ENCODE measurements at places on chromosomes 13 and 19. TPM values are rescaled to one million over a fixed set of nuclear protein-coding genes. Genes with fewer than 3 reads are reported as not detected.
A peak's percentile ranks its signal among the peaks of the same experiment; 100 is the strongest.

The SEMA6B gene
- 1.2 TPM for total RNA-seq

The ZC3H4 gene
- total RNA-seq = 36.2 TPM

The PDE4C gene
- not detected for total RNA-seq

The C1QTNF9 gene
- not detected for total RNA-seq

The LILRA5 gene
- 0.45 TPM for total RNA-seq

The NLRP9 gene
- not detected for total RNA-seq

The WDR87 gene
- total RNA-seq = under 0.01 TPM

The ZNF471 gene
- total RNA-seq = 10.8 TPM

The MYH14 gene
- total RNA-seq = 361 TPM

The CRLF1 gene
- 140 TPM for total RNA-seq

The CEACAM16 gene
- total RNA-seq = not detected

The ZNF441 gene
- 17.8 TPM for total RNA-seq

- no peaks in the 10 kb centered on the region for H3K4me1 ChIP-seq
- H3K36me3 ChIP-seq = no peaks in the 10 kb centered on the region
- no peaks in the 10 kb centered on the region for H3K27me3 ChIP-seq
- no peak for DNase-seq
- no peak overlapping the region for H3K4me3 ChIP-seq
Measured at GRCh38 chr13:38141792-38142191, 207.9 kb upstream of the UFM1 start.

- H3K27ac ChIP-seq = no peak overlapping the region
- no peaks in the 10 kb centered on the region for H3K27me3 ChIP-seq
- no peak overlapping the region for H3K4me3 ChIP-seq
- H3K4me1 ChIP-seq = no peaks in the 10 kb centered on the region
Measured at GRCh38 chr13:99178636-99179035, 22.0 kb upstream of the UBAC2 start.

DNA sequence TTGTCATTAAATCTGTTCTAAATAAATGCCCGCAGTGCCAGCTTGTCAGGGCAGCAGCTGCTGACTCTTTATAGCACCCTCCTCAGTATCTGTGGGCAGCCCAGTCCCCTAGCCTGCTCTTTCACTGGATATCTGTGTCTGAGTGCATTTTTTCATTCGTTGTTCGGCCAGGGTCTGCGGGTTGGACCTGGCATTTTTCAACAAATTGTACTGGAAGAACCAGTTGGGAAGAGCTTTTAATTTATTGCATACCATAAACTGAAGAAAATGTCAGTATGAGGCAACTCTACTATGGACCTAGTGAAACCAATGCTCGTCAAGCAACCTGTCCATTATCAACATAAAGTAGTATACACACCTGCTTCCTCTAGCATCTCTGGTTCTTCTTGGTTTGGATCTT, 8.6 kb downstream of the NLRP13 start:
- no peaks in the 10 kb centered on the region for H3K36me3 ChIP-seq
- no peak for DNase-seq
- H3K4me3 ChIP-seq = no peak overlapping the region
- H3K4me1 ChIP-seq = no peaks in the 10 kb centered on the region

DNA sequence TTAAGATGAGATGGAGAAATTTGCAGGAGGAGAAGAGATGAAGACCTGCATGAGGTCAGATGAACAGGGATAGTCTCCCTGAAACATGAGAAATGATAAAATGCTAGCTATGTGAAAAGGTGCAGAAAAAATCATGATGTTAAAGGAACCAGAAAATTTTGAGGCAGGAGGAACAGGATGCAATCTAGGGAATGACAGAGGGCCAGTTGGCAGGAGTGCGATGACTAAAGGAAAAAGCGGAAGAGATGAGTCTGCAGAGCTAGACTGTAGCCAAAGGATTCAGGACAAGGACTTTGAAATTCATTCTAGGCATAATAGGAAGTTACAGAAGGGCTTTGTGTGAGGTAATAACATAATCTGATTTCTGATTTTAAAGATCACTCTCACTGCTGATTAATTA, 77.9 kb downstream of the TRPC4 start:
- no peak overlapping the region for H3K4me3 ChIP-seq
- no peaks in the 10 kb centered on the region for H3K27me3 ChIP-seq
- no peaks in the 10 kb centered on the region for H3K4me1 ChIP-seq
- no peaks in the 10 kb centered on the region for H3K36me3 ChIP-seq
- no peak overlapping the region for H3K27ac ChIP-seq
- no peak for DNase-seq

- peaks cover 7% of the 10 kb centered on the region for H3K4me1 ChIP-seq
- no peaks in the 10 kb centered on the region for H3K36me3 ChIP-seq
- no peak overlapping the region for H3K4me3 ChIP-seq
- no peak overlapping the region for H3K27ac ChIP-seq
- no peaks in the 10 kb centered on the region for H3K27me3 ChIP-seq
- no peak for DNase-seq
Measured at GRCh38 chr19:49635530-49636232, 4.3 kb downstream of the RRAS start.

DNA sequence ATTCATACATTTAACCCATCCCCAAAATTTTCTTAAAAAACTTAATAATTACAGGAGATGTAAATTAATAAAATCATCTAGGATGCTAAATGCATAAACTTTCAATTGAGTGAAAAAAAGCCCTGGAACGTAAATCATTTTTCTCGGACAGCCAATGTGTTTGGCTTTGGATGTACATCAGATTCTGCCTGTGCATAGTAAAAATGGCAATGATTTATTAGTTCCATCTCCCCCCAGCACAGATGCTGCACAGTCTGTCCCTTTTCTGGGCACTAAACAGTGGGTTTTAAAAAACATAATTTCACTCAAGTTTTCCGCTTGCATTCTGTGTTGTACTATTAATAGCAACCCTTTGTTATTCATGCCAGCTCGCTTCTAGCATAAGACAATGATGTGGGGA, 147.7 kb downstream of the TM9SF2 start:
- no peaks in the 10 kb centered on the region for H3K4me1 ChIP-seq
- no peaks in the 10 kb centered on the region for H3K27me3 ChIP-seq
- DNase-seq = no peak
- H3K27ac ChIP-seq = no peak overlapping the region

GRCh38 chr19:2922987-2923386, 21.8 kb downstream of the ZNF77 start:
- no peak overlapping the region for H3K27ac ChIP-seq
- H3K4me3 ChIP-seq = no peak overlapping the region
- peaks cover 2% of the 10 kb centered on the region for H3K36me3 ChIP-seq
- peaks cover 13% of the 10 kb centered on the region for H3K4me1 ChIP-seq
- H3K27me3 ChIP-seq = no peaks in the 10 kb centered on the region
- peak; percentile 25 for DNase-seq

- H3K27me3 ChIP-seq = no peaks in the 10 kb centered on the region
- DNase-seq = no peak
- H3K4me1 ChIP-seq = no peaks in the 10 kb centered on the region
- H3K36me3 ChIP-seq = no peaks in the 10 kb centered on the region
- H3K27ac ChIP-seq = no peak overlapping the region
- no peak overlapping the region for H3K4me3 ChIP-seq
Measured at GRCh38 chr13:68323124-68323523, 1093.0 kb upstream of the PCDH9 start.

DNA sequence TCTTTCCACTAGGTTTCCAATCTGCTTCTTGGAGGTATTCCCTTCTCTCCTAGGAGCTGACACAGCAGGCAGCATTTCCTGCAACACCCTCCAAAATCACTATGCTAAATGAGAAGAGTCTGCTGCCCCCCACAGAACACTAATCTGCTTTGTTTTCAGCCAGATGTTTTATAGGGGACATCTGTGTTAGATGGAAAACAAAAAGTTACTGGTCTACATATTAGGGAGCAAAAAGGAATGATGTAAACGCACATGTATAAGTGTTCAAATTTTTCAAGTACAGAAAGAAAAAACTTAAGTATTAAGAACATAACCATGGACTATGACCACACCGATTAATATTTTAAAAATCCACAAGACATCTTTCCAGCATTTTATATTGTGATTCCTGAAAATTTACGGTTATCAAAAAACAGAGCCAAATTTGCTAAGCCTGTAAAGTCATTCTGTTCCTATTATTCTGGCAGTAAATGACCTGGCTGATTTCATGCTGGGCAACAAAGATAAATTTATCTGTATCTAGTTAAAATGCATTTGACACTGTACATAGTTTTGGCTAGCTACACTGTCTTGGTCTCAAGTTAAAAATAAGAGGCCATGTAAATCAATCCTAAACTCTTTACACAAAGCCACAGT, 63.3 kb downstream of the DCLK1 start:
- no peaks in the 10 kb centered on the region for H3K36me3 ChIP-seq
- DNase-seq = no peak
- H3K27ac ChIP-seq = no peak overlapping the region
- H3K27me3 ChIP-seq = no peaks in the 10 kb centered on the region

DNA sequence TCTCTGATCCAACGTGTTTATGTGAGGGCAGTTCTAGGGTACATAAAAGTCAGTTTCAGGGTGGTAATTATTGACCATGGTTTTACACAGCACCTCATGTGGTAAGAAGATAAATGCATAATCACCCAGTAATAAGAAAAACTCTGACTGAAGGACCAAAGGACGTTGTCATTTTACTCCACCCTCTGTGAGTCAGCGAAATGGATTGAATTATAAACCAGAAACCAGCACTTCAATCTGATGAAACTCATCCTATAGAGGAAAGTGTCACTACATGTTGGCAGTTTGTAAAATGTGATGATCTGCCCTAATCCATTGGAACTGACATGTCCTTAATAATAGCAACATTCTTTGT, 406.8 kb downstream of the KLF5 start:
- no peak overlapping the region for H3K27ac ChIP-seq
- H3K4me1 ChIP-seq = no peaks in the 10 kb centered on the region
- H3K36me3 ChIP-seq = no peaks in the 10 kb centered on the region

DNA sequence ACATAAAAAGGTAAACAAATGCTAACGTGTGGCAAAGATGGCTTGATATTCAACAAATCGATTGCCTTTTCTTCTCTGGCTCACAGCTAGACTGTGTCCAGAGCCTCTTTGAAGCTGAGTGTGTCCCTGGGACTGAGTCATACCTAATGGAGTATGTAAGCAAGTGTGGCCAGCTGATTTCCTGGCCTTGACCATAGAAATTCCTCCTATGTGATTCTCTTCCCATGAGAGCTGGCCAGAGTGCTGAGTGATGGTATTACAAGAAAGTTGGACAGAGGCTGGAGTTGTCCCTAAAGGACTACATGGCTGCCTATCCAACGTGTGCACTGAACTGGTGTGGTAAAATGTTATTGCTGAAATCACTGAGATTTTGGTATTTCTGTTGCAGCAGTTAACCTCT, 320.1 kb upstream of the SLC10A2 start:
- H3K4me3 ChIP-seq = no peak overlapping the region
- no peaks in the 10 kb centered on the region for H3K27me3 ChIP-seq
- DNase-seq = no peak
- H3K27ac ChIP-seq = no peak overlapping the region
- H3K4me1 ChIP-seq = no peaks in the 10 kb centered on the region

- H3K4me3 ChIP-seq = no peak overlapping the region
- H3K27me3 ChIP-seq = no peaks in the 10 kb centered on the region
- H3K27ac ChIP-seq = peak overlapping the region; percentile 10
- peaks cover 5% of the 10 kb centered on the region for H3K4me1 ChIP-seq
Measured at GRCh38 chr13:23748109-23748990, 140.8 kb downstream of the MIPEP start.

DNA sequence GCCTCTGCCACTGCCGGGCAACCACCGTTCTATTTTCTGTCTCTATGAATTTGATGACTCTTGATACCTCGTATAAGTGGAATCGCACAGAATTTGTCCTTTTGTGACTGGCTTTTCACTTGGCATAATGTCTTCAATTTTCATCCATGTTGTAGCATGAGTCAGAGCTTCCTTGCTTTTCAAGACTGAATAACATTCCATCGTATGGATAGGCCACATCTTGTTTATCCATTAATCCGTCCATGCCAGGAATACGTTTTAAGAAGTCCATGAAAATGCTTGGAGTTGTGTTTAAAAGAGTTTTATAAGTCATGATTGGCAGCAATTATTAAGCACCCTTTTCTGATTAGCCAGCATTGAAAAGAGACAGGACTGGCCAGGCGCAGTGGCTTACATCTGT, 53.6 kb upstream of the CLDN10 start:
- H3K27ac ChIP-seq = no peak overlapping the region
- no peaks in the 10 kb centered on the region for H3K36me3 ChIP-seq
- H3K4me1 ChIP-seq = no peaks in the 10 kb centered on the region
- H3K27me3 ChIP-seq = no peaks in the 10 kb centered on the region
- DNase-seq = no peak

DNA sequence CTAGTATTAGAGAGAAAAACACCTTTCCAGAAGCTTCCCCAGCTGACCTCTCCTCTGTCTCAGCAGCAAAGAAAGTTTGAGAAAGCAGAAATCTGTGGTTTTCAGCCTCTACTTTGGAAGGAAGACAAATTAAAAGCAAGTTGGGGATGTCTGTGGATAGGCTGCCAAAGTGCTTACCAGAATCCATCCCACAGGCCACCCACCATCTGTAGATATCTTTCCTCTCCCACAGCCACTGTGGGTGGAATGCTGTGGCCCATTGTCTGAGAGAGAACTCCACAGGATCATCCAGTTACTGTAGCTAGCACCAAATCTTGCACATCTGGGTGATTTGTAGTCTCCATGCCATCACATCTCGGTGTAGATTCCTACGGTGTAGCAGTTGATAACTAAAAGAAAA, 133.5 kb downstream of the DNAJC15 start:
- no peaks in the 10 kb centered on the region for H3K4me1 ChIP-seq
- H3K4me3 ChIP-seq = no peak overlapping the region
- no peak for DNase-seq
- no peak overlapping the region for H3K27ac ChIP-seq
- no peaks in the 10 kb centered on the region for H3K36me3 ChIP-seq
- H3K27me3 ChIP-seq = no peaks in the 10 kb centered on the region

GRCh38 chr19:17570791-17571190, 15.3 kb downstream of the COLGALT1 start:
- no peaks in the 10 kb centered on the region for H3K4me1 ChIP-seq
- DNase-seq = no peak
- H3K4me3 ChIP-seq = no peak overlapping the region
- H3K27me3 ChIP-seq = no peaks in the 10 kb centered on the region
- no peak overlapping the region for H3K27ac ChIP-seq

GRCh38 chr19:35146746-35147459, 3.8 kb downstream of the FXYD7 start:
- H3K4me3 ChIP-seq = no peak overlapping the region
- no peaks in the 10 kb centered on the region for H3K36me3 ChIP-seq
- DNase-seq = no peak
- no peaks in the 10 kb centered on the region for H3K4me1 ChIP-seq
- no peak overlapping the region for H3K27ac ChIP-seq
